ENCODE measurements at places on chromosomes 7 and 10. TPM values are rescaled to one million over a fixed set of nuclear protein-coding genes. Genes with fewer than 3 reads are reported as not detected.

GRCh38 chr10:101287183-101287996, 58.1 kb upstream of the LBX1 start:
- DNase-seq: no peak

DNA sequence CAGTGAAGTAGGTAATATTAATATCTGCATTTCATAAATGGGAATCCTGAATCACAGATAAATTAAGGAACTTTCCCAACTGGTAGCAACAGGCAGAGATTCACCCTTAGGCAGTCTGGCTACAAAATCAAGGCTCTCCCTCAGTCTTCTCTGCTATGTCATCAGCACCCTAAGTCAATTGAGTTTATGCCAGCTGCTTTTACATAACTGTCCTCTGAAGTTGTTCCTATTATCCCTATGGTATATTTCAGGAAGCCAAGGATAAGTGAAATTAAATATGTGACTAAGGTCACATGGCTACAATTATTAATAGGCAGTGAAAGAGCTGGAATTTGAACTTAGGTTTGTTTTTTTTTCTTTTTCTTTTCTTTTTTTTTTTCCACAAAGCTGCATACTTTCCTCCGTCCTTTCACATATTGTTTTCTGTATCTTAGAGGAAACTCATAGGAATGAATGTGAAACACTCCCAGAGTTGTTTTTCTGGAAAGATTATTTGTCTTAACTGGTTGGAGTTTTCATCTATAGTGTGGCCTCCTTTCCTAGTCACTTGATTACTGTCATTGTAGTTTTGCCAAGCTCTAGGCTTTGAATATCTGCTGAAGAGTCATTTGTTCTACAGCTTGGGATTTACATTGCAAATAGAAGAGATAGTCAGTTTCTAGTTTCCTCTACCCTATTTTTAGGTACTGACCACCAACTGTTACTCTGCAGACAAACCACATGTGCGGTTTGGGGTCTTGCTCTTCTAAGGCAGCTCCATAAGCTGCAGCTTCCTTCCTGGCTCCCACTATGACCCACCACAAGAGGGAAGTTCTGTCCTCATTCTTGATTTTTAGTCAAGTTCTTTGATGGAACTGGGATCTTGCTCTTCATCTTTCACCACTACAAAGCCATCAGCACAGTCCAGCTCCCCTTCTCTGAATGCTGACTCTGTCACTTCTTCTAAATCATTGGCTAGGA, 338.0 kb upstream of the KIAA1217 start:
- DNase-seq: peak; percentile 90

CRYGN gene
- not detected for total RNA-seq

LZTS2 gene
- 41.2 TPM for total RNA-seq

All from hematopoietic multipotent progenitor cell (in vitro differentiated cells).